ENCODE measurements at places on chromosomes 6 and 20.
A peak's percentile ranks its signal among the peaks of the same experiment; 100 is the strongest.

- no peak for DNase-seq
Measured at GRCh38 chr20:15867899-15868298, 705.3 kb downstream of the KIF16B start.

- no peak for DNase-seq
Measured at GRCh38 chr6:155132617-155133016, 131.2 kb upstream of the CLDN20 start.

GRCh38 chr20:16132036-16132798 lies 441.0 kb downstream of the KIF16B start:
- no peak for DNase-seq

- no peak for DNase-seq
Measured at GRCh38 chr6:79665725-79666551, 34.8 kb downstream of the SH3BGRL2 start.

- DNase-seq = no peak
Measured at GRCh38 chr20:38601216-38602184, at the start of gene ARHGAP40. TSS of gene ARHGAP40 (plus strand) at chr20:38601809.

GRCh38 chr6:163872335-163872734 lies 457.8 kb downstream of the QKI start:
- DNase-seq = peak; percentile 91

DNA sequence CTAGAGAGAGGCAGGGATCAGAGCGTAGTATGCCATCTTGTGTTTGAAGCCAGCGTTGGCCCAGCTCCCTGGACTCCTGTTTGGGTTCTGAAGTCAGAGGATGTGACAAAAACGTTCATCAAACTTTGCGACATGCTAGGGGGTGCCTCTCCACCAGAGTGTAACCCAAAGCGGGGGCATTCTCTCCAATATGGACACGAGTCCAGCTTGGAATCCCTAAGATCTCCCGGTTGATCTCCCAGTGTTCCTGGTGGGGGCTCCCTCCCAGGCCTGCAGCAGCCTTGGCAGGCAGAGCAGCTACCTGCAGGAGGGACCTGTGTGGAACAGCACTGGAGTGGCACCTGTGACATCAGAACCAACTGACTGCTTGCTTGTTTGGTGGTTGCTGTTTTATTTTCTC lies 218.8 kb upstream of the ECI2 start:
- DNase-seq = no peak

- DNase-seq = no peak
Measured at GRCh38 chr6:97097068-97098047, 172.8 kb downstream of the KLHL32 start.

DNA sequence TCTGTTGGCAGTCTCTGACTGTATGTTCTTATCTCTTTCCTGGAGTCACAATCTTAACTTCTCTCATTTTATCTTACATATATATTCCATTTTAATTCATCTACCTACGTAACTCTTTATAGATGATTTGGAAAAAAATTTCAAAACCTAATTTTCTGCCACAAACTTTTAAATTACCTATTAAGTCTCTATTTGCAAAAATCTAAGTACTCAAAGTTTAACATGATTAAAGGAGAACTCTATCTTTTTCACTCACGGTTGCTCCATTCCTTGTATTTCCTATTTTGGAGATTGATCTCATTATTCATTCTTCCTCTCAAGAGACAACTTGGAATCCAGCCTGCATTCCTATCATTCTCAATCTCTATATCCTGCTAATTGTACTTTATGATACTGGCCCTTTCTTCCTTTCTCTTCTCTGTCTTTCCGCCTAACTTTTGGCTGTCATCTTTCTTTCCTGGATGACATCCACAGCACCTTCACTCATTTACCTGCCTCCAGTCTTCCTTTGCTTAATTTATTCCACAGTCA lies 1071.1 kb upstream of the CITED2 start:
- DNase-seq = peak; percentile 92

DNA sequence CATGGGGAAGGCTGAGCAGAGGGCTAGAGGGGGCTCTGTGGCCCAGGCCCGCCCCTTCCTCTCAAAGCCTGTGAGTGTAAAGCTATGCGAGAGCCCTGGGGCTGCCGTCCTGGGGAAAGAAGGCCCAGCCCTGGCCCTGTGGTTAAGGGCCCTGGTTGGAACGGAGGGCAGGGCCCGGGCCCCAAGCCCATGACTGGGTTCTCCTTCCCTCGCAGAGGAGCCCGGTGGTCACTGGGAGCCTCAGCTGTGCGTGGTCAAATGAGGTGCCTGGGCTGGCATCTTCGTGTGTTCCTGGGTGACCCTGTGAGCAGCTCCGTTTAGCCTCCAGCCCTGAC lies 56.0 kb downstream of the SMOC2 start:
- DNase-seq = no peak

GRCh38 chr6:40583709-40584108 lies 3.5 kb downstream of the LRFN2 start:
- no peak for DNase-seq

Measured in fibroblast of skin of right quadriceps (primary cell).